ENCODE measurements at places on chromosomes 12 and 14.

DNA sequence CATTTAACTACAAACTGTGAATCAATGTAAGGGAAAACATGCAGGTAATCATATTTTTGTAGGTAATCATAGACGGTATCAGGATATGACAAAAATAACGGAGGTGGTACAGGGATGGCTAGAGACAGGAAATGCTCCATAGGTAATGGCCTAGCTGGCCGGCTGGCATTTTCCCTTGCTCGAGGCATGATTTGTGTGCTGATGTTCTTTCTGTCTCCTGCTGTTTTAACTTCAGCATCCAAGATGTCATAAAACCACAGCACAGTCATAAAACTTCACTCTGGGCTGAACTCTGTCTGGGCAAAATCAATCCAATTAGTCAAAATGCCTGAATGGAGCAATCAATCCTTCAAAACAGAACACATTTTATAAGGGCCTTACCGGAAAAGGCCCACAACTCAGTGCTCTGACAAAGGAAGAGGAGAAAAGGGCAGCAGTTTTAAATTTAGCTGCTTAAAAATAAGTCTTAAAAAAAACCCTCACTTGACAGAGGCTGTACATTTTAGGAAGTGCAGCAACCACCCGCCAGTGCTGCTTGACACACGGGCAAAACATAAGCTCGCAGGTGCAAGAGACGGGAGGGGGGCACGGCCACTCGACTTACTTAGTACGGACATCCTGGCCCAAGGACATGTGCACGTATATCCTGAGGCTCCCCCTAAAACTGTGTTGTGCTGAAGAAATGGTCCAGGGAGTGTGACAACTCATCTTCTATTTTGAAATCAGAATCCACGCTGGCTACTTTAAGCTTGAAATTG, 40.5 kb upstream of the GPR68 start:
- DNase-seq: no peak

DNA sequence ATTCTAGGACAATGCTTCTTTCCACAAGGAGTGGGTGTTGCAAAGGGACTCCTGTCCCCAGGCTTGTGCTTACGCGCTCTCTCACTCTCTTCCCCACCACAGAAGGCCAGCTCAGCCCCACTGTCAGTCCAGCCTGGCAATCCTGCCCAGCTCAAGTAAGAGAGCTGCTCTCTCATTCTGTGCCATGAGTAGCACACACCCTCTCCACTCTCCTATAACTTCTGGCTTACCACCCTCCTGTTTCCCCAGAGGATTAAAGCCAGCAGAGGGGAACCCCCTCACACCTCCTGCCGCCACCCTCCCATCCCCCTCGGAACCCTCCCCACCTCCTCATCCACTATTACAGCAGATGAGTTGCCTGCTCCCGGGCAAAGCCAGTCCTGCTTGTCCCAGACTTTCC, 17.1 kb downstream of the NCKAP5L start:
- DNase-seq: no peak

- peak; percentile 95 for DNase-seq
Measured at GRCh38 chr12:105921872-105922669, 216.7 kb downstream of the NUAK1 start.

DNA sequence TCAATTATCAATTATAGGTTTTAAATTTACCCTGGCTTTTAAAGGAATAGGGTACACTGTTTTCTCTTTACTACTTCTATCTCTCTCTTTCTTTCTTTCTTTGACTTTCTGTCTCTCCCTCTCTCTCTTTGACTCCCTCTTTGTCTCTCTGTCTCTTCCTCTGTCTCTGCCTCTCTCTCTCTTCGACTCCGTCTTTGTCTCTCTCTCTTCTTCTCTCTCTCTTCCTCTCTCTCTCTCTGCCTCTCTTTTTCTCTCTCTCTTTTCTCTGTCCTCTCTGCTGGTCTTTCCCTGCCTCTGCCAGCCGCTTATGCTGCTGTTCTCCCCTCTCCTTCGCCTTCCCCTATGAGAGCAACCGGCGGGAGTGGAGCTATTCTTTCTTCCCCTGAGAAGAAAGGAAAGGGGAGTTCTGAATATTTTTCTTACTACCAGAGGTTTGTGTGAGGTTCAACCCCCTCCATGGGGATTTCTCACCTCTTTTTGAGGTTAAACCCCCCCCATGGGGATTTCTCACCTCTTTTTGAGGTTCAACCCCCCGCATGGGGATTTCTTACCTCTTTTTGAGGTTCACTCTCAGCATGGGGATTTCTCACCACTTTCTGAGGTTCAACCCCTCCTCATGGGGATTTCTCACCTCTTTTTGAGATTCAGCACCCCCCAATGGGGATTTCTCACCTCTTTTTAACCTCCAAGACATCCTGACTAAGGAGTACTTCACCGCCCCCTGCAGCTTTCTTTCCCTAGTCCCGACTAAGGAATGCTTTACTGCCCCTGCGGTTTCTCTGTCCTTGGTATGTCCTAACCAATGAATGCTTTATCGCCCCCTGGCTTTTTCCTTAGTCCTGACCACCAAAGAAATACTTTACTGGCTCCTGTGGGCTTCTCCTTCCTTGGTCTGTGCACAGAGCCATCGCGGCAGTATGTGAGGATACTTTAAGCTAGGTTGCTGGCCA, 27.4 kb upstream of the DDHD1 start:
- peak; percentile 23 for DNase-seq

DNA sequence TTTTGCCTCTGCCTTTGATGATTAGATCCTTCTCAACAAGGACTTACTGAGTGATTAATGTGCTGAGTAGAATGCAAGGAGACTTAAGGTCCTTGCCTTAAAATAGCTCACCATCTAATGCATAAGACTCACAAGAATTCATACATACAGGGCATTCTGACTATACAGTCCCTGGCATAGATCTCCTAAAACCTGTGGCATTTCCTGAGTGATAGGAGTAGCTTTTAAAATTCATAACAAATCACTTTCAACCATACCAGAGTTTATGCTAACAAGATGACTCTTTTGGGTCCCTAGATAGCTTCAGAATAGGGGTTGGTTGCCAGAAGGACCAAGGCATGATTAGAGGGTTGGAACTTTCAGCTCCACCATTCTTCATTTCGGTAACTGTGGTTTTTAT, 48.8 kb downstream of the STXBP6 start:
- DNase-seq: no peak

DNA sequence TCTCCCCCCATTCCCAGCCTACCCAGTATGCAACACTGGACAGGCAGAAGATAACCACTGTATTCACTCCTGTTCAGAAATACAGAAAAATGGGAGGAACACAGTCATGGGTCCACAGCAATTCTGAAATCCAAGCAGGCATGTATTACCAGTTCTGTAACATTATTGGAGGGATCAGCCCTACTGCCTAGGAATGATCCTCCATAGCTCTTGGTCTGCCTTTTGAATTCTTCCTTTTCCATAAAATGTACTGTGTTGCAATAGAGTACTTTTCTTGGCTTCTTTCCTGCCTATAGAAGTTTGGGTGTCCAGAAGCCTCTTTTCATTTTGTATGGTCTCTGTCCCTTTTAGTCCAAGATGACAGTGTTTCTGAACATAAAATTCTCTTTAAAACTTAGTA, 46.5 kb downstream of the SPATS2 start:
- no peak for DNase-seq

- DNase-seq: no peak
Measured at GRCh38 chr12:33602515-33602914, 162.9 kb upstream of the SYT10 start.

DNA sequence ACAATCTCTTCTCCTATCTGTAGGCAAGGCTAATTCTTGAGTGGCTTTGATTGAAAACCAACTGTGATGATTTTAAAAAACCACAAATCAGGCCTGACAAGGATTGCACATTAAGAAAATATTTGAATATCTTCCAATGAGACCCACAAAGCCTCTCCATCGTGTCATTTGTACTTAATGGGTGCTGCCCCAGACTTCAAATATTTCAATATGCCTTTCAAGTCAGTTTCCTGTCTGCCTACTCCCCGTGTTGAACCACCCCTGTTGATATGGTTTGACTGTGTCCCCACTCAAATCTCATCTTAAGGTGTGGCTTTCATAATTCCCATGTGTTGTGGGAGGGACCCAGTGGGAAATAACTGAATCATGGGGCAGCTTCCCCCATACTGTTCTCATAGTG, 159.7 kb upstream of the EGLN3 start:
- DNase-seq: no peak

DNA sequence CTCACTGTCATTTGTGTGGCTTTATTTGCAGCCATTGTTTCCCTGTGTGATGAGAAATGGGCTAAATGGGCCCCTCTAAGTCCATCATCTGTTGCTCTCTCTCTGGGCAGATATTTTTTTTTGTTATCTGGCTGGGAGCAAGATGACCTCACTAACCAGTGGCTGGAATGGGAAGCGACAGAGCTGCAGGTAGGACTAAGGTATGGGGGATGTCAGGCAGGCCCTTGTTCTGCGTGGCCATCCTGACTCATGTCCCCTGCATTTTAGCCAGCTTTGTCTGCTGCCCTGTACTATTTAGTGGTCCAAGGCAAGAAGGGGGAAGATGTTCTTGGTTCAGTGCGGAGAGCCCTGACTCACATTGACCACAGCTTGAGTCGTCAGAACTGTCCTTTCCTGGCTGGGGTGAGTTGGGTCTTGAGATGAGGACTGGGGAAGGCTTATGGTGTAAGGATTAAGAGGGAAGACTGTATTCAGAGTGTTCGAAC, 1.3 kb downstream of the MARS1 start:
- DNase-seq: no peak

- no peak for DNase-seq
Measured at GRCh38 chr14:64549791-64550620, at the start of gene PPP1R36. Gene PPP1R36 (plus strand): TSS chr14:64549961. CDS start chr14:64549998, 37 bp downstream.

DNA sequence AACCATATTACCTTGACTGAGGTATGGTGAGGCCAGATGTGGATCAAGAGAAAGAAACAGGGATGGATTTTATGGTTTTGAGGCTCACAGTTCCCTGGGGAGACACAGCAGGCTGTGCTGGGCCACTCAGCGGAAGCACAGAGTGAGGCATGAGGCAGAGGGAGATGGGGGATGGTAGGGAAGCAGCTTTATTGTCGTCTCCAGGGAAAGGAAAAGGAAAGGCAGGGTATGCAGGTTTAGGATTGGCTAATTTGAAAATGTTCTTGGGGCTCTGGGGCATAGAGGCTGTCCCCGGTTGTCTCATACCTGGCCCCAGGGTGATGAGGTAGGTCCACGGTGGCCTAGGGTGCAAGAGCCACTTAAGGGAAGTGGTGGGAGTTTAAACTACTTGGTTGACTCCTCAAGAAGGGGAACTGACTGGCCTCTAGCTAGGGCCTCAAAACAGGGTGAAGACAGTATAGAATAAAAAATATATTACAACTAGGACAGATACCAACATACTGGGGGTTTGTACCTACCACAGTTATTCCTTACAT, 322.8 kb downstream of the RGS6 start:
- no peak for DNase-seq

DNA sequence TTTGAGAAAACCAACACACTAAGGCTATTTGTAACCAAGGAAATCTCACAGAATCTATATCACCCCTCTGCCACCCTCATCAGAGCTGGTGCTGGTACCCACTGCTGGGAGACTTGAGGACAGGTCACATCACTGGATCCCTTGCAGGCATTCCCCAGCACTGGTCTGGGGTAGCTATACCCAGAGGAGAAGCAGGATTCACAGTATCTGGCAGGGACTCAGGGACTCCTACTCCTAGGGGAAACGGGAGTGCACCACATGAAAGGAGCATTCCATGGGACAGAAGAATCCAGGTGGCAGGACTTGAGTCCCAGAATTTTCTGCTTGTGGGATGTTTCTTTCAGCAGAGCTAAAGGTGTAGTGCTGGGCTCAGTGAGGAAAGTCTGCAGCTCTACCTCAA, 223.2 kb downstream of the ADGRD1 start:
- DNase-seq: no peak

DNA sequence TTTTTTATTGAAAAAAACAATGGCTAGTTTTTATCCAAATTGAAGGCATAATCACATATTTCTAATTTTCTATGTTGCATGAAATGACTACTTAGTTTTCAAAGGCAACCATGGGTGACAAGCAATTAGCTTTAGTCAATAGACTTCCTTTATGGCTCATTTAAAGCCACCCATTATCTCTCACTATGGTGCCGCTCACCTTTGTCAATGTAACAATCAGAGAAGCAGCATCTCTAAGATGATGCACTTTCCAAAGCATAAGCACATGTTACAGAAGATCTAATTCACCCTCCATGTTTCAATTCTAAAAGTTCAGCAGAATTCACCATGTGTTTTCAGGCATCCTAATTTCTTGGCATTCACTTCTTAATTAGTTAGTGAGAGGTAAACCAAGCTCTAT, 166.6 kb upstream of the RPL10L start:
- no peak for DNase-seq

GRCh38 chr12:95877622-95878021, 18.9 kb downstream of the SNRPF start:
- DNase-seq: no peak

DNA sequence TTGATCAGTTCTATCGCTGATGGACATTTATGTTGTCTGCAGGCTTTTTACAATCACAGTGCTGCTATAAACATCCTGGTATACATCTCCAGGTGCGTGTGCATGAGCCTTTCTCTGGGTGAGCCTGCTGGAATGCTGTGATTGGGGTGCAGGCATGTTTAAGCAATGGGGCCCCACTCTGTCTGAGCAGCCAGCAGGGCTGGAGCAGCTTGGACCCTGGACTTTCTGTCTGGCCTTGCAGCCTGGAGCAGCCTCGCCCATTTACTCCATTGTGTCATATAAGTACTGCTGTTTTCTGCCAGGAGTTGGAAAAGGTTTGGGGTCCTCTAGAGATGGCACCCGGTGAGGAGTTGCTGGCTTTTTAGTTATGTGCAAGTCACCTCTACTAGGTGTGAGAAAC, 199.0 kb downstream of the KIF26A start:
- no peak for DNase-seq

DNA sequence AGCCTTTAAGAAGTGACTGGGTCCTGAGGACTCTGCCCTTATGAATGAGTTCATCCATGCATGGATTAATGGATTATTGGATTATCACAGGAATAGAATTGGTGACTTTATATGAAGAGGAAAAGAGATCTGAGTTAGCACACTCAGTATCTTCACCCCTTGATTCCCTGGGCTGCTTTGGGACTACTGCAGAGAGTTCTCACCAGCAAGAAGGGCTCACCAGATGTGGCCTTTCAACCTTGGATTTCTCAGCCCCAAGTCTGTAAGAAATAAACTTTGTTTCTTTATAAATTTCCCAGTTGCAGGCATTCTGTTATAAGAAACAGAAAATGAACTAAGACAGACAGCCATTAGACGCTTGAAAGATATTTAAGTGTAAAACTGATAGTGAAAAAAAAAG, 509.2 kb downstream of the FLRT2 start:
- no peak for DNase-seq

GRCh38 chr12:31466768-31467167, 124.2 kb downstream of the DENND5B start:
- DNase-seq: no peak

GRCh38 chr12:118751355-118751754, 230.0 kb upstream of the SRRM4 start:
- no peak for DNase-seq

- DNase-seq: no peak
Measured at GRCh38 chr12:92300777-92301176, 155.1 kb upstream of the BTG1 start.

DNA sequence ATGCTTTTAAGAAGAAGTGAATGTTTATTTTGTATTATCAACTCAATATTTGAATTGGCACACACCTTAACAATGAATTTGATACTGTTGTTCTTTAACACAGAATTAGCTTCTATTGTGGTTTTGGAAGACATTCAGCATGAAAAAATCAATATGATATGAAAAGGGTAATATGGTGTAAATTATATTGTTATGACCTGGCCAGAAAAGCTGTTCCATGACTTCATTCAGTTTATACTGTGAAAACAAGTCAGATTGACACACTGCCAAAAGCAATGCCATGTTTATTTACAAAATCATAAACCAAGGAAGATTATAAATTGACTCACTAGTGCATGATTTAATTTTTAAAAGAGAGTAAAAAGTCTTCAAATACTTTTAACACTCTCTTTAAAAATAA, 851.4 kb upstream of the SEL1L start:
- no peak for DNase-seq

All from G401 (cell line).